ENCODE measurements at places on chromosomes 4 and X.

DNA sequence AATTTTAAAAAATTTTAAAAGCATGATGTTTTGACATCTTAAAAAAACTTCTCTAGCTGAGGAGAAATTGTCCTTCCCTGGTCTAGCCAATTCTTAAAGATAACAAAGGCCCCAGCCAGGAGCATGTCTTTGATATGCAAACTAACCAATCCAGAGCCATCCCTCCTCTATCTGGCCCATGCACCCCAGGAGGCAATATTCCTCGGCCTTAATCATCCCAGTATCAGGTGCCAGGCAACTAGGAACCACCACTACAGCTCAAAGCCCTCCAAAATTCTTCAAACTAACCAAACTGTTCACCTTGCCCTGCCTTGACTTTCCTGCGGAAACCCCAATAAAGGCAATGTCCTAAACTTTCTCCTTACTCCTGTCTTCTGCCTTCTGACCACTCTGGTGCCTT lies 97.8 kb upstream of the USP9X start:
- DNase-seq: no peak

DNA sequence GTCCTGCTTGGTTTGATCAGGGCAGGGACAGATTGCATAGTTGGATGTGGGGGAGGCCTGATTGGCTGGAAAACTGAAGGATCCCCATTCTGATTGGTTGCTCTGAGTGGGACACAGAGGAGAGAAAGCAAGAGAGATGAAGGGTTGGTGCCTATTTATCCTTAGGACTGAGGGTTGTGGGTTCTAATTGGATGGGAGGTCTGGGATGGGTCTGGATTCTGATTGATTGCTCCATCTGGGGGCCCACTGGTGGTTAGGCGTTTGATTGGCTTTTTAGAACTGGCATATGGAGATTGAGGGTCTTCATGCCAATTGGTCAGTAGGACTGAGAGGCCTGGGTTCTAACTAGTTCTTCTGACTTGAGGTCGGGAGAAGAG lies 644 bp upstream of the EBP start:
- DNase-seq: no peak

- no peak for DNase-seq
Observed at GRCh38 chr4:68708566-68708965, 38.1 kb upstream of the UGT2B15 start.

DNA sequence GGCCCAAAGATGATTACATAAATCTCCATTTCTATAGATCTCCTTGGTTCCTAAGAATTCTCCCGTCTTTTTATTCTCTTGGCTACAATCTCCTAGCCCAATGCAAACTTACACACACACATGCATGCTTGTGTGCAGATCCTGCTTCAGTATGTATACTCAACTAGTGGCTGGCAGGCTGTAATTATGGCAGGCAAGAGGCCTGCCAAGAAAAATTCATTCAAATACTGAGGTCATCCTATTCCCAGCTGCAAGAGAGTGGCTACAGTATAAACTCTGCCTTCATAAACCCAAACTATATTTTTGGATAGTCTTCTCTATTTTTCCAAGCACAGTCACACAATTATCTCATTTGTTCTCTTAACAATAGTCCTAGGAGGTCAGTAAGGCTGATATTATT lies 95.2 kb downstream of the SHROOM4 start:
- no peak for DNase-seq

- DNase-seq: no peak
Observed at GRCh38 chr4:25532591-25532990, 123.1 kb upstream of the SLC34A2 start.

DNA sequence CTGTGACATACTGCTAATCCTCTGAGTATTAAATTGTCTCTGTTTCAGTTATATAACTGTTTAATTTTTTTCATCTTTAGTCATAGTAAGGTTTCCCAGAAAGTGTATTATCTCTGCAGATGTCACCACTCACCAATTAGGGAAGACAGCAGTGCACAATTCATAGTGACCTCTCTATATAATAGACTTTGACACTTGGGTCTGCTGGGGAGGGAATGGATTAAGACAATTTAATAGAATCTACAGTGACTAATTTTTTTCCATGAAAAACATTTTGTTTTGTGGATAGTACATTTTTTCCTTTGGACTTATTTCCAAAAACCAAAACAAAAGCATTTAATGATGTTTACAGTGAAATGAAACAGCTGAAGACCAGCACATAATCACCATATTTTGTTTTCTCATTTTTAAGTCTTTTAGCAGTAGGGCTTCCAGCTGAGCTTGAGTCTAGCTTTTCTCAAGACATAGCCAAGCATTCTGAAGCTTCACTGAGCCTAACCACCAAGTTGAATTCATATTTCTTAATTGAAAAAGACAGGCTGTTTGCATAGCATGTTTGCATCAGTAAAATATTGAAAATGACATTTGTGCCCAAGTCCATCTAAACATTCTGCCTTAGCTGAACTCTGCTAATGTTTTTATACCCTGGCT lies 69.5 kb downstream of the PCDH19 start:
- DNase-seq: no peak
